Stimulated activated CD8-positive, alpha-beta memory T cell treated with anti-CD3 and anti-CD28 coated beads, Interleukin-7, amount 100 ng/mL, for 1 hour (primary cell): ENCODE measurements at places on chromosomes 11 and 22.

DNA sequence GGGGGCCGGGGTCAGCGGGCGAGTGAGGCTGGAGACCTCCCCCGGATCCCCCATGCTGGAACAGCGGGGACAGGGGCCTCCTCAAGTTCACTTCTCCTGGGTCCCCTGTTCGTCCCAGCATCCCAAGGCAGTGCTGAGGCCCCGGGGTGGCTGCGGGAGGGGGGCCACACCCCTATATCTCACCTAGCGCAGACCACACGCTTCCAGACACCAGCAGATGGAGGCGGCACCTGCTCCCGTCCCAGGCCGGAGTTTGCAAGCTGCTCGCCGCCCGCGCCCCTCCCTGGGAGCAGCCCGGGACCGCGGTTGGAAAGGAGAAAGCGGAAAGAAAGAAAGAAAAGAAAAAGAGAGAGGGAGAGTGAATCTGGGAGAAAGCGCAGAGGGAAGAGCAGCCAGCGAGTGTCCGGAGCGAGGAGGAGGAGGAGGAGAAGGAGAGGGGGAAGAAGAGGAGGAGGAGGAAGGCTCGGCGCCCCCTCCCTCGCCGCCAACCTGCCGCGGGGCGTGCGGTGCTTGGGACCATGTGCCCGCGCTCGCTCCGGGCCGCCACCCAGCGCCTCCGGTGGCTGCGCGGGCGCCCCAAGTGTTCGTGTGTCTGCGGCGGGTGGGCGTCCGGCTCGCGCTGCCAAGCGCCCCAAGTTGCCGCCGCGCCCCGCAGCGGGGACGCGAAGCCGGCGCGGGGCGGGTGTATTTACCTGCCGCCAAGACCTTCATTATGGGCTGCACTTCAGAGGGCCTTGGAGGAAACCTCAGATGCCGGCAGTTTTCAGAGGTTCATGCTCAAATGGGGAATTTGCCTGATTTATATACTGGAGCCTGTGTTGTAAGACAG is at the start of gene LIF:
LIF (minus strand) TSS at position 775 of the 829 bp plus-strand sequence; CDS start at position 711, 64 bp downstream.
- DNase-seq, result no peak

- DNase-seq, result no peak
Observed at GRCh38 chr22:25827415-25827814, 85.4 kb downstream of the MYO18B start.

- peak; percentile 67 for DNase-seq
Observed at GRCh38 chr11:83193315-83194280, at the start of gene ANKRD42. Gene ANKRD42, plus strand, starts transcription at chr11:83193712. Its CDS starts 959 bp downstream, at chr11:83194671.

DNA sequence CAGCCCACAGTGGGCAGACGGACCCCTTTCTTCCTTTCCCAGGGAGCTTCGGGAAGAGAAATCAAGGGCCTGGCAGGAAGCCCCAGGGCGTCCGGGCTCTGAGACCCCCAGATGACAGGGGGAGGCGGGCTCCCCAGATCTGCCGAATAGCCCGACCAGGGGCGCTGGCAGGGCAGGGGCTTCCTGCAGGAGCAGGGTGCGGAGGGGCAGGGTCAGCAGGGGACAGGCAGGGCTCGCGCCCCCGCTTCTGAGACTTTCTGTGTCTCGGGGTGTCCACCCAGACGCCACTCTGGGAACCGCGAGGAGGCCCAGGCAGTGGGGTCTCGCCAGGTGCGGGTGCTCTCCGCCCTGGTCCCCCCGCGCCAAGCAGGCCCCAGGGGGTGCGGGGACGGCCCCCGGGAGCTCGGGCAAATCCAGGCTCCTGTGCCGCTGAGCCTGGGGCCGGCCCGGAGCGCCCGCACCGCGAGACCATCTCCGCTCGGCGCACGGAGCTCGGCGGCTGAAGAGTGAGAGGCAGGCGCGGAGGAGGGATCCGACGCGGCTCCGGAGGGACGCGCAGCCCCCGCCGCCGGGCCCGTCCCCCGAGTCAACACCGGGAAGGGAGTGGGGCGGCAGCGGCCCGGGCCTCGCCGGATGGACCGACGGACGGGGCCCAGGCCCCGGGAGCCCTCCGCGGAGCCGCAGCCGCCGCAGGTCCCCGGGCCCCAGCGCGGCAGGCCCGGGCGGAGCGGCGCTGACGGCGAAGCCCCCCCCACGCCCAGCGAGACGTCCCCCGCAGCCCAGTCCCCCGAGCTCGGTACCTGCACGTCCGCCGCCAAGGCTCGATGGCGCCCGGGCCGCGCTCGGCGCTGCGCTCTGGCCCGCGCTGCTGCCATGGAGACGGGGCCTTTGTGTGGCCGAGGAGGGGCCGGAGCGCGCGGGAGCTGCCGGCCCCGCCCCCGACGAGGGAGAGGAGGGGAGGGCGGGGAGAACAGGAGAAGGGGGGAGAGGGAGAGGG is at the start of gene PLXNB2:
PLXNB2 (minus strand) TSS at position 894 of the 997 bp plus-strand sequence. CDS start 17,062 bp downstream, outside the sequence.
- no peak for DNase-seq

DNA sequence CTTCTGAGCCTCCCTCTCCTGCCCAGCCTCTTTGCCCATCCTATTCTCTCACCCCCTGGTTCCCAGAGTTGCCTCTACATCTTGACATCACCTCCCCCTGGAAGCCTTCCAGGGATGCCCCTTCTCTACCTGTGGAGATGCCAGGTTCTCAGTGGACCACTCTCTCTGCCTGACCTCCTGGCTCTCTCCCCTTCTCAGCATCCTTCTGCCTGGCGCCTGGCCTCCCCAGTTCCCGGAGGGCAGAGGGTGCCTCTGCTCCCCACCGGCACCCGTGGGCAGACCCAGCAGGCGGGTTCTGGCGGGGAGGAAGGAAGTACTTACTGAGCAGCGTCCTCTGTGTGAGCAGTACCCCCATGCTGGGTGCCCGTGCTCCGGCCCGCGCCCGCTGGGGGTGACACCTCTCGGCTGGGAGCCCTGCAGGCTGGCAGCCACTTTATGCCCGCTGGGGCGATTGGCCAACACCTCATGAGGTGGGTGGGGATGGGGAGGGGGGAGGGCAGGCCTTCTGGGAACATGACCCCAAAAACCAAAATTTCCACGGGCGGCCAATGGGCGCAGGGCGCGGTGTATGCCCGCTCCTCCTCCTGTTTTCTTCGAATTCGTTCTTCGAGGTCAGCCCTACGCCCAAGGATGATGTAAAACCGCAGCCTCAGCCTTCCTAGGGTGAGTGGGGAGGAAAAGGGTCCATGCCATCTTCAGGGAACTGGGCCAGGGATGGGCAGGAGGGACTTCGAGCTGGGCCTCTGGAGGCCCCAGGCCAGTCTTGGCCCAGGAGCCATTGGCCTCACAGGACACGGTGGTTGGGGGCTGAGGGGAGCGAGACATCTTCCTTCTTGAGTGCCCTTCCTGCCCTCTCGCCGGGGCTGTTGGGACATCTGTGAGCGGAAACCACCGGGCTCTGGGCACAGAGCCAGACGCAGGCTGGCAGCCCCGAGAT is at the start of gene OSM:
OSM (minus strand) TSS at position 407 of the 937 bp plus-strand sequence; CDS start at position 355, 52 bp downstream.
- peak; percentile 49 for DNase-seq

DNA sequence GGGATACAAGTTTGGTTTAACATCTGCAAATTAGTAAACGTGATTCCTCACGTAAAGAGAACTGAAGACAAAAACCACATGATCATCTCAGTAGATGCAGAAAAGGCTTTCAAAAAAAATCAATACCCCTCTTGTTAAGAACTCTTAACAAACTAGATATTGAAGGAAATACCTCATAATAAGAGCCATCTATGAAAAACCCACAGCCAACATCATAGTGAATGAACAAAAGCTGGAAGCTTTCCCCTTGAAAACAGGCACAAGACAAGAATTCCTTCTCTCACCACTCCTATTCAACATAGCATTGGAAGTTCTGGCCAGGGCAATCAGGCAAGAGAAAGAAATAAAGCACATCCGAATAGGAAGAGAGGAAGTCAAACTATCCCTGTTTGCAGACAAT is 160.5 kb downstream of the CSNK2A3 start:
- DNase-seq, result no peak

GRCh38 chr11:109432105-109432504 is 10.1 kb downstream of the C11orf87 start:
- DNase-seq, result no peak

- no peak for DNase-seq
Observed at GRCh38 chr22:34993548-34993947, 72.4 kb upstream of the ISX start.

DNA sequence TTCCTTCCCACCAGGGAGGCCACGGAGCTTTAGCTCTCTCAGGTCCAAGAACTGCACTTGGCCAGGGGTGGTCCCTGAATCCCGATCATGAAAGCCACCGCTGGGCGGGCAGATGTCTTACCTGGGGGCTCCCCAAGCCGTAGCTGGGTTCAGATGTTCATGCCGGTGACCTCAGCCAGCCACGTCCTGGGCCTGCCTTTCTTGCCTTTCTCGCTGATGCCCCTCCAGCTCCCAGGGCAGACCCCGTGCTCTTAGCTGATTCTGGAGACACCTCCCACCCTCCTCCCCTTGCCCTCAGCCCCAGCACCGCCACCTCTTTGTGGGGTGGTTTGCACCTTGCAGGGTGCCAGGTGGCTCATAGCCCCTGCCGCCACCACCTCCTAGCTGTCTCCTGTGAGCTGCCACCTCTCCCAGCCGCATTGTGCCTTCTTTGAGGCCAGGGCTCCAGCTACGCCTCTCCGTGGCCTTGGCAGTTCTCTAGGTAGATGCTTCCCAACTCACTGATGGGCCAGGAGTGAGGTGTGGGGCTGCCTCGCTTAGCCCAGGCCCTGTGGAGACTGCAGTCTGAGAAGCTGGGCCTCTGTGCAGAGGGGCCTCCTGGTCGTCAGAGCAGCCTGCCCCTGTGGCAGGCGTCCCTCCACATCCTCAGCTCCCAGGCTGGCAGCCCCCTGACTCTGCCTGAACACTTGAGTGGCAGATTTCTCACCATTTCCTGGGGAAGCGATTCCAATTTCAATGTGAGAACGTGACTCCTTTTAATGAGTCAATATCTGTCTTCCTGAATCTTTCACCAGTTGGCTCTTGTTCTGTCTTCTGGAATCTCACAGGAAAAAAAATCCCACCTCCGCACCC is 97.6 kb upstream of the B3GAT1 start:
- no peak for DNase-seq

- no peak for DNase-seq
Observed at GRCh38 chr11:128467610-128468041, 119.7 kb downstream of the ETS1 start.

DNA sequence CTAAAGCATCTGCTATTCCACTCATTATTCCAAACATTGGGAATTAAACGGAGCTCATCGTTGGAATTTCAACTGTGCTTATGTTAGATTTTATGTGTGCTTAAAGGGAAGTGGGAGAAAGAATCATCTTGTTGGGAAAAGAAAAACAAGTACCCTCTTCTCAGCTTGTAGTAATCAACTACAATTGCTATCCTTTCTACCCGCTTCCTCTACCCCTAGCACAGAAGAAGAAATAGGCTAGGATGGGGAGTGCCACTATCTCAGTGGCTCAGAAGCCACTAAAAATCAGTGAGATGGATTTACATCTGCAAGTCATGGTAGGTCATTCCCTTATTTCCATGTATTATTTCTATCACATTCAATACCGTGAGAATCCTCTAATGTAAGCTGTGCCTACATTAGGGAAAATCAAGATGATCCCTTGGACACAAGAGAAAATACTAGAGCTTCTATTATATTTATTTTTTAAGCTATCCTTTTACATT is 97.9 kb upstream of the CD44 start:
- no peak for DNase-seq

DNA sequence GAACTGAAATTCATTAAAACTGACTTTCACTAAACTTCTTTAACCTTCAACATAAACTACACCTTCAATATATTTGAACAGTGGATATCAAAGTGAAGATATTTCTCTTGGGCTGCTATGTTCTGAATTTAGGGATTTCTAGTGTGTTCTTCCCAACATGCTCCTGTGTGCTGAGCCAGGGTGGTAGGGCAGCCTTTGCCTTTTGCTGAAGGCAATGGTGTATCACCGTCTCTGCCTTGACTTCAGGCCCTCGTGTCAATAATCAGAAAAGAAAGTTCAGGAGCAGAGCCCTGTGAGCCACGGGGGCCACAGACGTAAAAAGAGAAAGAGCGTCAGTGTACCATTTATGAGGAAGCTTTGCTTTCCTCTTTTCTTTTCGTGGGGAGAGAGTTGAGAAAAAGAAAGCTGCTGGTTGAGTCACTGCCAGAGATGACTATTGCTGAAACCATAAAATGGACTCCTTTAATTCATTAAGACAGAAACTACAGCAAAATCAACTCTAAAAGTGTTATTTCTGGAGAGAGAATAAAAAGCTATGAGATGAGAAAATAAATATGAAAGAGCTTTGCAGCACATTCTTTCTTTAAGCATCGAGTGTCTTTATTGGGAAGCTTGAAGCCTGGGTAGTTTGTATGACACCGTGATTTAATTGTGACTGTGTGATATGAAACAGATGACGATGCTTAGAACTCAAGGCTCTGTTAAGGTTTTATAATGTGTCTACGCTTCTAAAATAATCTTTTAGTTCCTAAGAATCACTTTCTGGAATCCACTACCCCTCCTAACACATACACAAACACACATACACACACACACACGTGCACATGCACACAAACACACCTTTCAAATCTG is 271.8 kb upstream of the MTNR1B start:
- no peak for DNase-seq

DNA sequence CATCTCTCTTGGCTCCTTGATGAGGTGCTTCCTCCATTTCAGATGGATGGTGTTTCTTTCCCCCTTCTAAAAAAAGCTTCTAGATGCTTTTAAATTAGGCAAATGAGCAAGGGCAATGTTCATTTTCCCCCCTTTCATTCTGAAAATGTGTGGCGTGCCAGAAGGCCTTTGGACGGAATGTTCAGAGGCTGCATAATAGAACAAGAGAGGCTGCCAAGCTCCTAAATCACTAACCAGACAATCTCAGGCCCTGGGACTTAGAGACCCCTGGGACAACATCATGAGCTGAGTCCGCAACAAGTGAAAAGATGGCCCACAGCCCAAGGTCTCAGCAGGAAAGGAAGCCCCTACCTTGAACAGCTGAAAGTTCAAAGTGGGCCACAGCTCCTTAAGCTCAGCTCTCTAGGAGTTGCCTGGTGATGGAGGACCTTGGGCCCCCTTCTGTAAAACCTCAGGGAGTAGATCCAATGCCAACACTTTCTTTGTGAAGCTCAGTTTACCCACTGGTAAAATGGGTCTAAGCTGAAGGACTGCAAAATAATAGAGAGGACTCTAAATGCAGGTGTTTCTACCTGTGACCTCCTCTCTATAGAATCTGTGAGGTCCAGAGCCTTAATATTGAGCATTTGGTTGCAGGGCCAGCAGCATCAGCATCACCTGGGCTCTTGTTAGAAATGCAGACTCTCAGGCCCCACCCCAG is 144.0 kb downstream of the FBXO7 start:
- DNase-seq, result no peak

DNA sequence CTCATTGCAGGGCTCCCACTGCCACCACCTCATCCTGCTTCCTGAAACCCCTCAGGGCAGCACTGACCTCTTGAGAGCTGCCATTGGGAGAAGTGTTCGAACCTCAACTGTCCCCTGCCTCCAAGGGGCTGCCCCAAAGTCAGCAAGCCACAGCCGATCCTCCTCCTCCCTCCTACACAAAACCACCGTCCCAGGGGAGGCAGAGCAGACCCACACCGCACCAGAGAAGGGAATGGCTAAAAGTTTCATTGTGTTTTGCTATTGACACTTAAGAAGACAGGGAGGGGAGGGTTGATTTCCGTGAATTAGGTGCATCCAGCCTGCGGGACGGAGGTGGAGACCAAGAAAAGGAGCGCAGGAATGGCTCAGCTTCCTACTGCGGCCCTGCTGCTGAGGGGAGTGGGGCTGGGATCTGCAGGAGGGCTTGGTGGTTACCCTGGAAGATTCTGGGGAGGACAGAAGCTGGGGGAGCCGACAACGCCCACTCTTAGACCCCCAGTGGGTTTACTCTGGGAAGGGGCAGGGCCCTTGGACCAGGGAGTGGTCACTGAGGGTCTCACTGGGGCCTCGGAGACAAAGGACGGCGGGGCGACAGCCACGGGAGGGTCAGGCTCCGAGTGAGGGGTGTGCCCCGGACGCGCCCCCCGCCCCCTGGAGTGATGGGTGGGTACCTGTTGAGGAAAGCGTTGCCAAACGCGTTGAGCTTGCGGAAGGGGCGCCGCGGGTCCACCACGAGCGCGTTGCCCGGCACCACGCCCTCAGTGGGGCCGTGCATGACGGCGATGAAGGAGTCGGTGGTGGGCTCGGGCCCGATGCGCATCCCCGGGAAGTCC is 815 bp downstream of the EHD1 start:
- DNase-seq, result no peak
